ENCODE measurements at places on chromosomes 1 and 21.

DNA sequence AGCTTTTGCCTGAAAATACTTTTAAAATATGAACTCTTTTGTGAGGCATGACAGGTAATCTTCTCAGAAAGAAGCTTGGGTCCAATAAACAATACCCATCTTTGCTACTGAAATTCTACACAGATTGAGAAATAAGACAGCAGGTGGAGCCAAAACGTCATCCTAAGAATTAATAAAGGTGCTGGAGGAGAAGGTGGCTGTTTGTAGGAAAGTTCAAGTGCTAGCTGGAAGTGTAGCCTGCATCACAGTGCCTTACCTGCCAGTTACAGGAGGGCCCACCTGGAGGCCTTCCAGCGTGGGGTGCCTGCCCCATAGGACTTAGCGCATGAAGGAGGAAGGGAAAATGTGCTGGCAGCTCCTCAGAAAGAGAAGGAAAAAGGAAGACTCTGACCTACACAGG lies 93.7 kb downstream of the TTC3 start:
- no peak for DNase-seq

DNA sequence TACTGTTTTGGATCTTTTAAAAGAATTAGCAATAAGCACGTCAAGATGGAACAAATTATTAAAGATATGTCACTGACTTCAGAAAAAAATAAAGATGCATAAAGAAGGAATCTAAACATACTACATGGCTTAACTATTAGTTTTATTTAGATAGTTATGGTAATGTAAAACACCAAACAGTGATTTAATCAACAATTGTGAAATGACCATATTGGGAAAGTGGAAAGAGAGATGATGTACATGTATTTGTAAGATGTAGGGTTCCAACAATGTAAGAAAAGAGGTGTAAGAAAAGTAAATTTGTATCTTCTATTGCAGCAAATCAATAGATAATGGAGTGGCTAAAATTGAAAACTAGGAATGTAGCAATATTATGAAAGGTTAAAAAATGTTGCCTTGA lies 6.4 kb upstream of the AIM2 start:
- no peak for DNase-seq

GRCh38 chr1:20483098-20483832 lies 2.7 kb downstream of the CAMK2N1 start:
- DNase-seq = no peak

GRCh38 chr1:96967311-96967710 lies 245.7 kb downstream of the PTBP2 start:
- no peak for DNase-seq

GRCh38 chr1:225888289-225888897 lies 553 bp downstream of the LEFTY1 start:
- DNase-seq = no peak

GRCh38 chr1:72524021-72524420 lies 241.7 kb upstream of the NEGR1 start:
- no peak for DNase-seq

- DNase-seq = peak; percentile 86
These were observed at the start of gene CAPZB for GRCh38 chr1:19485362-19486187. Gene CAPZB, minus strand, starts transcription at chr1:19485539. Its CDS starts 101 bp downstream, at chr1:19485438.

- no peak for DNase-seq
These were observed 91.6 kb upstream of the COL6A1 start for GRCh38 chr21:45889961-45890360.

DNA sequence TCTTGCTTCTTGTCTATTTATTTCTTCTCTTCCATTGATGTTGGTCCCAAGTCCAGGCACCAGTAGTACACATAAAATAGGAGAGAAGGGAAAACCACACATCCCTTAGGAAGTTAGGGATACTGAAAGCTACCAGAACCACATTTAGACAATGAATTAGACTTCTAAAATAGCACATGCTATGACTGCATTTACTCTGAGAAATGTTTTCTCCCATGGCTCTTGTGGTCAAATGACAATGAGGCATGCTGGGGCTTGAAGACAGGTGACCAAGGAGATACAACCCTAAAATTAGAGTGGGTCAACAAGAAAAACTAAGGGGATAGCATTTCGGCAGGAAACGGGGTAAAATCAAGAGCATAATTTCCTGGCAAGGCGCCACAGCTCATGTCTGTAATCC lies 17.1 kb downstream of the MTOR start:
- peak; percentile 29 for DNase-seq

GRCh38 chr1:199129247-199129646 lies 490.4 kb downstream of the PTPRC start:
- no peak for DNase-seq

- peak; percentile 10 for DNase-seq
These were observed 24.2 kb upstream of the NPPB start for GRCh38 chr1:11882814-11883538.

DNA sequence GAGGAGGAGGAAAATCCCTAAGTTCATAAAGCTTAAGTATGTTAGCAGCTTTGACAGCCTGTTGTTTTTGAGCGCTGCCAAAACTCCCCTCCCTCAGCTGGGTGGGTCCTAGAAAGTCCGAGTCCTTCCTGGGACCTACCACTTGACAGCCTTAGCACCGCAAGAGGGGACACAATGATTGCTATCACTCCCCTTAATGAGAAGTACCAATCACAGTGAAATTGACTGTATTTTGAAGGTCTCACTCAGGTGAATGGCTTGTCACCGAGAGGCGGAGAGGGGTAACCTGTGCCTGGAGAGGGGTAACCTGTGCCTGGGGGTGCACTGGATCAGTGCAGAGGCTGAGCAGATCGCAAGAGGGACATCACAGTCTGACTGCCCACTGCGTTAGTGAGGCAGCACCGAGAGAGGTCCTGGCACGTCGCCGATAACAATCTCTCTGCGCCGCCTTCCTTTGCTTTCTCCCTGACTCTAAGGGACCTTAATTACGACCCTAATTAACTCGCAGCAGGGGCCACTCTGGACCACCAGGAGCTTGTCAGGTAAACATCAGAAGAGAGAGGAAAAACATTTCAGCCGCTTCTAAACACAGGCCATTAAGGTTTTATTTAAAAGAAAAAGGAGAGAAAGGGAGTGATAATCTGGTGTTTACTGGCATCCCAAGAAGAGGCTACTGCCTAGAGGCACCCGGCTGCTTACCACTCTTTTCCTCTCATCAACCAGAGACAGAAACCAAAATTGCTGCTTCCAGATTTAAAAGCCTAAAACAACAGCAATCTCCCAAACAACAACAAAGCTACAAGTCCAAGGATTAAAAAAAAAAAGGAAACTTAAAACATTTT lies 25.7 kb upstream of the KCNK1 start:
- DNase-seq = no peak

GRCh38 chr1:174051956-174052355 lies 29.8 kb upstream of the RC3H1 start:
- DNase-seq = no peak

- peak; percentile 69 for DNase-seq
These were observed 62.4 kb upstream of the USP24 start for GRCh38 chr1:55277377-55278130.

DNA sequence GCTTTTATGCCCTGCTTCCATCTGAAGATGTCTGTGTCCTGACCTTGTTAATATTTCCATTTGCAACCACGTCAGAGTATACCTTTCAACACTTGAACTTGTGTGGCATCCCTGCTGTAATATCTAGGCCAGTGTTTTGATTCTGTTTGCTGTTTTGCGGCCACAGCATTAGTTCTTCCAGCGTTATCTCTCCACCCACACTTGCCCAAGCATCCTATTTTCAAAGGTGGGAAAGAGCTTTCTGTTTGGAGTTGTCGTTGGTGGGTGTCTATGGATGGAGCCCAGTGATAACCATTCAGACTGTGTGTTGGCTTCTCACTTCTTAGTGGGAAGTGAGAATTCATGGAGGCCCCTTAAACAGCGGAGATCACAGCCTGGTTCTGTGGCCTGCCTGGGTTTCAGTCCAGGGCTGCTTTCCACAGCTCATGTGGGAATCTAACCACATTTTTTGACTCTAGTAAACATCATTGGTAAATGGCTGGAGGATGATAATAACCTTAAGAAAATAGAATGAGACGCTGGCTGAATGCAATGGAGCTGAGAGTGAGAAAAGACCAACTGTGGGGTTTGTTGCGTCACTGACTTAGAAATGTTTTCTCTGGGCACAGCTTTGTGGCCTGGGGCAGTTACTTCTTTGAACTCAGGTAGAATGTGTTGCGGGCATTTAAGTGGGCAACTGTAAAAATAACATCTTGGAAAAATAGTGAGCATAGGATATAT lies 7.6 kb downstream of the TENT5C start:
- DNase-seq = no peak

GRCh38 chr1:154400381-154400801 lies 4.8 kb upstream of the IL6R start:
- no peak for DNase-seq

GRCh38 chr1:204307334-204307883 lies 52.3 kb downstream of the PLEKHA6 start:
- no peak for DNase-seq

DNA sequence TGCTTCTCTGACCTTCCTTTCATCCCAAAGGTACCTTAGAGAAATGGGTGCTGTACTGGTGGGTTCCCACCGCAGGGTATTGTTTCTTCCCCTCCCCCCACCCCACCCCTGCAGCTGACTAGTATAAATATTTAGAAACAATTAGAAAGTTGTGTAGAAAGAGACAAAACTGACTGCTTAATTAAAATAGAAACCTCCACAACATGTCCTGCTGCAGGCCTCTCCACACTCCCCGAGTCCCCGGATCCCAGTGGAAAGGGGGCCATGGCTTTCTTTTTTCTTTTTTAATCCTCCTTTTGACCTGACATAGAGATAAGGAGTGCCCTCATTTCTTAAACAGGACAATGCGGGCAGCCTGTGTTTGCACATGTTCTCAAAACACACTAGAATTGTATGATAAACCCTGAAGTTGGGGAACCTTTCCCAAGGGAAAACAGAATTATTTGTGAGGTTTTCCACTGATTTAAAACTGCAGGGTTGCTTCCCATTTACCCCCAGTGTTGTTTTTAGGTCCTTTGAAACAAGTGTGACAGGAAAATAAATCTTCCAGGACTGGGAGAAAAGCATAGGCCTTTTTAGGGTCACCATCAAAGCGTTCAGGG lies 1.7 kb downstream of the RHOU start:
- DNase-seq = no peak

DNA sequence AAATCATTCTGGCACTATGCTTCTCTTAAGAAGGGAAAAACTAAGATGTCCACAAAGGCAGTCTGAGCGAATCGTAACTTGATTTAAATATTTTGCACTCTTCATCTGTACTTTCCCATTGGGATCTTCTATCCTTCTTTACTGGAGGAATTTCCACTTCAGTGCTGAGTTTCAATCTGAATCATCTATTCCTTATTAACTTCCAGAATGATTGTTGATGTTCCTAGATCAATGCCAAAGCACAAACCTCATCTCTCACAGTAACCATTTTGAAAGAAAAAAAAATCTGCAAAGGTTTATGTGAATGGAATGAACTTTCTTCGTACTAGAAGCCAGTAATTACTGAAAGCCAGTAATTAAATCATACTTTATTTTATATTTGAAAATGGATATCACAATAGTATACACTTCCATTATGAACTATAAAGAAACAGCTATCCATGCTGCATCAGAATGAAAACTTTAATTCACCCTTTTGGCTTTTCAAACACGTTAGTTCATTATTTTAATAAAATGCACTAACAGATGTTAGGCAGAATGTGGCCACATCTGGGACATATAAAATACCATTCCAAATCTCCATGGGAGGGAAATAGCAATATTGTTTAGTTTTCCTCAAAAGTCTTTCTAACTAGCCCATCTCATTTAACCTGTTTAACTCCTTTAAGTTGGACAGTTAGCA lies 5.5 kb upstream of the RNF2 start:
- DNase-seq = no peak

- no peak for DNase-seq
These were observed 9.8 kb downstream of the ITSN1 start for GRCh38 chr21:33651965-33652680.

DNA sequence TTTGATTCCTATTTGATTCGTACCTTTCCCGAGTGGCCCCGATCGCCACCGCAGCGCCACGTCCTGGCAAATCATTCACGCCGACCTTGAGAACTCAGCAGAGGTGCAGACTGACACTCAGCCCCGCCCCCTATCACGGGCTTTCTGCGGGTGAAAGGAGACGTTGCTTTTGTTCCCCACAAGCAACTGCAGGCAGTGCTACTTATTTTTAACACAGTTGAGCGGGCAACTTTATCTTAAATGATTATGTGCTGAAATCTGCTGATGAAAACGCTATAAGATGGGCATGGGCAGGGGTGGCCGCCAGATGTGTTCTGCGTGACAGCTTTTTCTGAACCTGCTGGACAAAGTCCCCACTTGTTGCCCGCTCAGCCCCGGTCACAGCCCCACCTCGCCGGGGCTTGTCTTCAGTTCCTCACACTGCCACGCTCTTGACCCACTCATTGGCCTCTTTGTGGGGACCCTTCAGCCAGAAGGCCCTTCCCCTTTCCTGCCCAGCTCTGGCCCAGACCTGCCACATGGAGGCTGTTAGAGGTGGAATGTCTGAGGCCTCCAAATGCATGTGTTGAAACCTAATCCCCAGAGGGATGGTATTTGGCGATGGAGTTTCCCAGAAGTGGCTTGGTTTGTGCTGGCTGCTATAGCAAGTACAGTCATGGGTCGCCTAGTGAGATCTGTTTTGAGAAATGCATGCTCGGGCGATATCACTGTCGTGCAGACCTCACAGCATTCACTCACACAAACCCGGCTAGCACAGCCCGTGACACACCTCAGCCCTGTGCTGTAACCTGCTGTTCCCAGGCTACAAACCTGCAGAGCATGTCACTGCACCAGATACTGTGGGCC lies 15.7 kb upstream of the PDXK start:
- no peak for DNase-seq

- DNase-seq = no peak
These were observed 210.2 kb downstream of the SLC44A5 start for GRCh38 chr1:75400716-75401115.

- no peak for DNase-seq
These were observed 147.6 kb downstream of the IFI44 start for GRCh38 chr1:78797108-78797781.

- no peak for DNase-seq
These were observed 19.9 kb downstream of the CASQ2 start for GRCh38 chr1:115748401-115749150.

DNA sequence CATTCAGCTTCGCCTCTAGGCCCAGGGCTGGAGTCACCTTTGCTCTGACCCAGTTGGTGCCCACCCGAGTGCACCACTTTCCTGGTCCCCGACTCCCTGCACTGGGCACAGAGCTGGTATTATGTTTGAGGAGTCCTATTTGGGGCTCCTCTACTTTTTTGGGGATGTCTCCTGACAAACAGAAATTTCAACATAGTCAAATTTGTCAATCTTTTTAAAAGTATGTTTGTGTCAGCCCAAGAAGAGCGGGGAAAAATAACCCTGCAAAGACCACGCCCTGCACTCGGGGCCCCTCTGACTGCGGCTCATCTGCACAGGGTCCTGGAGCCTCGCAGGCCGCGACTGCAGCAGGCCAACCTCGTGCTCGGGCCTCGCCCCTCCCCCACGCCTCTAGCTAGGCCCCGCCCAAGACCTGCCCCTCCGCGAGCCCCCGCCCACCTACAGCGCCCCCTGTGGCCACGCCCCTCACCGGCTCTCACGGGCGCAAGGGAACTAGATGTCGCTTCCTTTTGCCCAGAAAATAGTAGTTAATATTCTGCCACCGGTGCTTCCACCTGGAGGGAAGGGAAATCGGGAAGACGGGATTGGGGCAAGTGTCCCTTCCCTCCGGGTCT lies 11.4 kb downstream of the FAM229A start:
- DNase-seq = peak; percentile 91

GRCh38 chr21:26529526-26529925 lies 43.6 kb downstream of the CYYR1 start:
- no peak for DNase-seq
